NB4 (cell line): ENCODE measurements at places on chromosomes 7 and 10.
A peak's percentile ranks its signal among the peaks of the same experiment; 100 is the strongest.

DNA sequence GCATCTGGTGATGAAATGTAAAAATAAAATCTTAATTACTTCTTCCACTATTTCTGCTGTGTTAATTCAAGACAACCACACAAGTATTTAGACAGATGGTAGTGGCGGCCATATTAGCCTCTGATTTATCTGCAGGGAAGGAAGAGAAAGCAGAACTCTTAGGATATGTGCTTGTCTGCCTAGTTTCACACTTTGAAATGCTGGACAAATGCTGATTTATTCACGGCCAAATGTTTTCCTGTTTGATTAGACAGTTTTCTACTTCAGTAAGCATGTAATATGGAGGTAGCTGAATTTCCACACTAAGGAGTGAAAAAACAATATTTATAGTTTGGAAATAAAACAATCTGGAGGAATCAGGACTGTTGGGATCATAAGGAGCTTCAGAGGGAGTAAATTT is 158.1 kb downstream of the AGMO start:
- no peak for DNase-seq

GRCh38 chr7:42315631-42316030 is 78.6 kb upstream of the GLI3 start:
- no peak for DNase-seq

GRCh38 chr7:22823142-22823497 is 471 bp upstream of the TOMM7 start:
- DNase-seq = no peak

DNA sequence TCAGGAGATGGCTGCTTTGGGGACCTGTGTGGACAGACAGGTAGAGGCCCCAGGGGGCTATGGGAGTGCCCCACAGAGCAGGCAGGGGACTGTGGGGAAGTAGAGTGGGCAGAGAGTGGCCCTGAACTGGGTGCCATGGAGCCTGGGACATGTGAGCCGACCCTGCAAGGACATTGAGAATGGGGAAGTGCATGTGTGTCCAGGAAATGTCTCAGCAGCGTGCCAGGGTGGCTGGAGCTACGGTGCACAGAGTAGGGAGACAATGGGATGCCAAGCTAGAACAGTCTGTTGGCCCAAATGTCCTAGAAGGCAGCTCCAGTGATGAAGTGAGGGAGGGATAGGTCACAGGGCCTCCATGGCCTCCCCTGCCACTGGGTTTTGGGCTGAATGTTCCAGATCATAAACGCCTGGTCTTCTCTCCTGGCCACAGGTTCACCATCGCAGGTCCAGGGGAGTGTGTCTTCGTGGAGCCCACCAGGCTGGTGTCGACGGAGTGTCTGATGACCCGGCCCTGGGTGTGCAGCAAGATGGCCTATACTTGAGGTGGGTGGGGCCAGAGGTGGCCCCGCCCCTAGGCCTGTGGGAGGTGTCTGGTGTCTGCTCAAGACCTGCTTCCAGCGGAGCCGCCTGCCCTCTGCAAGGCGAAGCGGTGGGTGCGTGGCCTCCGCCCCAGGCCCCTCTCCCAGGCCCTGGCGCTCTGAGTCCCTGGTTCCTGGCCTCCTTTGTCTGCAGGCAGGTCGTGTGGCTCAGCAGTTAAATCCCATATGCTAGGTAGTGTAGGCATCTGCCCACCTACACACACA is 20.5 kb downstream of the CLEC2L start:
- DNase-seq = peak; percentile 54

GRCh38 chr7:90844421-90844820 is 248.3 kb downstream of the CDK14 start:
- no peak for DNase-seq

- peak; percentile 13 for DNase-seq
These were observed 49.9 kb upstream of the CD36 start for GRCh38 chr7:80588591-80588990.

DNA sequence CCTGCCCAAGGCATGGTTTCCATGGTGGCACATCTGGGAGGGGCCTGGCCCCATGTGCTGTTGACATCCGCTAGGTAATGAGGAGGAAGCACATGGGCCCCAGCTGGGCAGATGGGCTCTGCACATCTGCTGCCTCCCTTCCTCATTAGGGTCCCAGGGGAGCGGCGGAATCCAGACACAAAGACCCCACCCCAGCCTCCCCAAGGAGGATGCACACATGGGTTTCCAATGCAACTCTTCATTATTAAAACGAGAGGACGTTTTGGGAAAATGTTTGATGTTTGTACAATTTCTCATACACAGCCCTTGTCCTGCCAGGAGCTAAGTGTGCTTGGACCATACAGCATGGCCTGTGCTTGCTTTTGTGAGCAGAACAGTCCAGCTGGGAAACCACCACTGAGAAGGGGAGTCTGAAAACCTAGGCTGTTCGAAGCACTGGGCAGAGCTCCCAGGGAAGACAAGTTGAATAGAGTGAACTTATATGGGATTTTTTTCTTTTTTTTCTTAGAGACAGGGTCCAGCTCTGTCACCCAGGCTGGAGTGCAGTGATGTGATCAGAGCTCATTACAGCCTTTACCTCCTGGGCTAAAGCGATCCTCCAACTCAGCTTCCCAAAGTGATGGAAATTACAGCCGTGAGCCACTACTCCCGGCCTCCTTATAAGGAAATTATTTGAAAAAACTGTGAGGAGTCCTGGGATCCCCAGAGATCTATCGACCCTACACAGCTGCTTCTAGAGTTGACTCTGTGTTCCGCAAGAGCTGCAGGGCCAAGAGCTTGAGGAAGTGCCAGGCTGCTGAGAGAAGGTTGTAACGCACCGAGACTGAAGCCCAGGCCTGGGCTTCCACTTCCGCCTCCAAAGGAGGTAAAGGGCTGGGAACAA is 23.4 kb downstream of the FAM107B start:
- peak; percentile 58 for DNase-seq

DNA sequence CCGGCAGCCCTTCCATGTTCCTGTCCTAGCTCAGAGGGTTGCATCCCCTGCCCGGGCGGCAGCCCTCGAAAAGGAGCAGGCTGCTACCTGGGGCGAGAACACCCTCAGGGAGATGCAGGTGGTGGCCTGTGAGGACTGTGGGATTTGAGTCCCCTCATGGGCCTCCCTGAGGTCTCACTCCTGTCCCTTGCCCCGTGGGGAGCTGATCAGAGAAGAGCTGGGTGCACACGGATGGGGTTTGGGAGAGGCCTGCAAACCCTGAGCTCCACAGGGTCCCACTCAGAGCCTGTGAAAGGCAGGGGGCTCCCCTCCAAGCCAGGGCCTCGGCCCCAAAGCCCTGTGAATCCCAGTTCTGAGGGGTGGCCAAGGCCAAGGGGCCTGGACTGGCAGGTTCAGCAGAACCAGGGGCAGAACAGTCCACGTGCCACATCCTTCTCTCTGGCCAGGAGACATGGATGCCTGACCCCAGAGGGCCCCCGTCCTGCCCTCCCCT is 424 bp upstream of the CYP2W1 start:
- DNase-seq = no peak

DNA sequence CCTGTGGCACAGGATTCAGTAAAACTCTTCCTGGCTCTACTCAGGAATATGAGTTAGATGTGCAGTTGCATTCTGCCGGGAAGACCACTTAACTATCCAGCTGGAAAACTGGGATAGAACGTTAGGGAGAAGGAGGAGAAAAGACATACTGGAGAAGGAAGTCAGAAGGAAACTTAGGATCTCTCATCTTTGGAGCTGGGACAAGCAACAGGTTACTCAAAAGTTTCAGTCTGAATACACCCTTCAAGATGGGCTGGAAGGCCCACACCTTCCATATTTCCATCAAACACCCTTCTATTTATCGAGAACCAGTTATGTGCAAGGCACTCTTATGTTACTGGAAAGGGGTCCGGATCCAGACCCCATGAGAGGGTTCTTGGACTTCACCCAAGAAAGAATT is 440.4 kb upstream of the NRP1 start:
- DNase-seq = no peak

GRCh38 chr7:50908628-50909290 is 126.1 kb upstream of the GRB10 start:
- no peak for DNase-seq

DNA sequence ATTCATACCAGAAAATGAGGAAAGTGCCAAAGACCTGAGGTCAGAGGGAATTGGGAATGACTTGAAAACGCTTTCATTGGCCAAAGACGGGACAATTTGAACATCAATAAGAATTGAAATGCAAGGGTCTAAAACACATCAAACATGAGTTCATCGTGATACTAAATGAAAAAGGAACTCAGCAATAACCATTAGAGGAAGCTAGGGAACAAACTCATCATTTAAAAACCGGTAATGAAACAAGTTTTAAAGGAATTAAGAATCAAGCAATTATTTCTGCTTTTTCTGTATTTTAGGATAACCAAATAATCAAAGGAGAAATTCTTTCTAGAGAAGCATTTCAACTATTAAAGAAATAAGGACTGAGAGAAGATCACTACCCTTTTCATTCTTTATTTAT is 303.1 kb downstream of the ARHGAP12 start:
- DNase-seq = no peak

DNA sequence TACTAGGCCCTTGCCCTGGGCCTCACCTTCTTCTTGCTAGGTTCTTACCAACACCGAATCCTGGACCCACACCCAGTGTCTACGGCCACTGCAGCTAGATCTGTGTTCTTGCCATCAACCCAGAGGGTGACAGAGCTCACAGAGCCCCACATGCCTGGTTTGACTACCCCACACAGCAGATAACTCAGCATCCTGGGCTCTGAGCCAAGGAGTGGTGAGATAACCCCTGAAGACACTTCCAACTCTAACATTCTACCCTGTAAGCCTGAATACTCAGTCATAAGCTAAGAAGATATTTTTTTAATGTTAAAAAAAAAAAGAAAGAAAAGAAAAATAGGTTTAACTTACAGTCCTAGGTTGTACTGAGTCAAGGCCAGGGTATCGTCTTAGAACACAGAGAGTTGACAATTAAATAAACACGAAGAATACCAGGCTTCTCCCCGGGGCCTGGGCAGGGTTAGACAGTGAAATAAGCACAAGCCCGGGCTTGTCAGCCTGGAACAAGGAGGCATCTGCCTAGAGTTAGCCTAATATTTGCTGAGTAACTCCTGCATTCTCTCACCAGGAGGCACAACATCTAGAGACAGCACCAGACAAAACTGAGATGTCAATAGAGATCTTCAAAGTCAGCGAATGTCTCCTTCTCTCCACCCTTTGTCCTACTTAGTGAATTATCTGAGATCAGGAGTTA is 556.5 kb upstream of the LRRN3 start:
- DNase-seq = no peak

GRCh38 chr7:135197343-135197742 is 14.0 kb downstream of the WDR91 start:
- DNase-seq = no peak

DNA sequence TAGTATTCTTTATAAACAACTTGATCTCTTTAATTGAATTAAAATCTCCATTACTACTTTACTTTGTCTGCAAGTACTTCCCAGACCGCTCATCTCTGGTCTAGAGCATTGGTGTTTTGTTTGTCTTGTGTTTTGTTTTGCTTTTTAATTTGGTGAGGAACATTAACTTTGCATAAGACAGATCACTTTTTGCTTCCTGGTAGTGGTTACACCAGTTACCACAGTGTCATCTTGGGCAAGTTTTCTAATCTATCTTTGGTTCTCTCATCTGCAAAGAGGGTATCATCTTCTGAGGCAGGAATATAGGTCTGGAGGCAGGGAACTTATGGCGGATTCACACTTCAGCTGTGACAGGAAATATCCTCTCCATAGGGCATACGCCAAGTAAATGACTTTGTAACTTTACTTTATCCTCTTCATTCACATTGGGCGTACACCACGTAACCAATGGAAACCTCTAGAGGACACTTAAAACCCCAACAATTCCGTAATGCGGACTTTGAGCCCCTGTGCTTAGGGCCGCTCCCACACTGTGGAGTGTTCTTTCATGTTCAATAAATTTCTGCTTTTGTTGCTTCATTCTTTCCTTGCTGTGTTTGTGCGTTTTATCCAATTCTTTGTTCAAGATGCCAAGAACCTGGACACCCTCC is 83.2 kb upstream of the JAZF1 start:
- no peak for DNase-seq

DNA sequence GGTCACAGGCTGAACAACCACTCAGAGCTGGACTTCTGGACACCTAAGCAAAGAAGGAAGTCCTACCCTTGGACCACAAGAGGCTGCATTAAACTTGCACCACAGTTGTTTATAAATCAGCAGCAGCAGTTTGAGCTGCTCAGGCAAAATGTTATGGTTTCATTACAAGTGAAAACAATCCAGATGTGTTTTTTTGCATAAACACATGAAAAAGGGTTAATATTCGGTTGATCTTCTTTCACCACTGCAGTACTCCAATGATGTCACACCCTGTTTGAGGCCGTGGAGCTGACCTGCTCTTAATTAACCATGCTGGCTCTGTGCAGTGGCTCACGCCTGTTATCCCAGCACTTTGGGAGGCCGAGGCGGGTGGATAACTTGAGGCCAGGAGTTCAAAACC is 490.8 kb upstream of the CELF2 start:
- no peak for DNase-seq

- no peak for DNase-seq
These were observed 47.4 kb downstream of the ATOH7 start for GRCh38 chr10:68184546-68184945.

DNA sequence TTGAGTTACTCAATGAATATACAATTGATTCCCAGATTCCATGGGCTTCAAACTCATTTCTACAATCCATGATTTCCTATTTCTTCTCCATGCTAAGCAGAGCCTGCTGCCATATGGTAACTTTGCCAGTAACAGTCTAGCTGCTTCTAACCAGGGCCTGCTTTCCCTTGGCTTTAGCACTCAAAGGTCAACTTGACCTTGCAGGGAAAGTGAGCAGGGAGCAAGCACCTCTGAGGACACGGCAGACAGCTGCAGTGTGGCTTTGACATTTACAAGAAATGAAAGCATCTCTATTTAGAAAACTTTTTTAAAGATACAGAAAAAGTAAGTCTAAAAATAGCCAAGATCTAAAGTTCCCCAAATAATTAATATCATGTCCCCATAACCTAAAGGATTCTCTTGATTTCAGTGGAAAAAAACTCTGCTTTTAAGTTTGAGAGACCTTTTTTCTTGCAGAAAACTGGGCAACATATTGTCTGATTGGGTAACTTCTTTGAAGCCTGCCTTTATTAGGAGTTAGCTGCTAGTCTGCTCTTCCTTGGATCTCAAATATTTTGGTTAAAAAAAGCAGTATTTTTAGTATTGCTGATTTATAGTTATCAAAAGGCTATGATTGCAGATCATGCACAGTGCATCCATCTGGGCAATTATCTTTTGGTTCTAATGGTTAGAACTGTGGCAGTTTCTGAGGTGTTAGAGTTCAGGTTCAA is 257.9 kb downstream of the AHR start:
- DNase-seq = no peak

DNA sequence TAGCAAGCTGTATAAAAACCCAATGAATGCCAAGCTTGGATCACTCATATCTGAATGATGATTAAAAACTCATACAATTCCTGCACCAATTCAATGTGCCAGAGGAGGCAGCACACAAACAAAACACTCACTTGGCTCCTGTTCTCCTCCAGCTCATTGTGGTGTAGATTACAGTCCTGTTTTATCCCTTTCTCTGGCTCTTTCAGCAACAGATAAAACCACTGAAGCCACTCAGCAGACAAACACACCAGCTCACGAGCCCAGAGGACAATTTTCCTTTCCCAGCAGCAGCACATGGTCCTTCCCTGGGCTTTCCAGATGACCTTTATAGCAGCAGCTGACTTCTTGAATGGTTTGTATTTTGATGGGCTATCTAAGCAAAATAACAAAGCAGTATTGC is 107.3 kb upstream of the STARD3NL start:
- DNase-seq = peak; percentile 46

GRCh38 chr7:44225566-44226395 is 25.0 kb downstream of the YKT6 start:
- no peak for DNase-seq

GRCh38 chr10:61814160-61814559 is 87.3 kb upstream of the ARID5B start:
- DNase-seq = no peak
